ENCODE measurements at places on chromosomes 1 and 21.

GRCh38 chr1:10760566-10761502, 35.6 kb downstream of the CASZ1 start:
- no peak for DNase-seq

- DNase-seq = no peak
Observed at GRCh38 chr1:39590546-39590945, 14.0 kb upstream of the PABPC4 start.

GRCh38 chr1:98924977-98925376, 79.7 kb downstream of the PLPPR5 start:
- no peak for DNase-seq

DNA sequence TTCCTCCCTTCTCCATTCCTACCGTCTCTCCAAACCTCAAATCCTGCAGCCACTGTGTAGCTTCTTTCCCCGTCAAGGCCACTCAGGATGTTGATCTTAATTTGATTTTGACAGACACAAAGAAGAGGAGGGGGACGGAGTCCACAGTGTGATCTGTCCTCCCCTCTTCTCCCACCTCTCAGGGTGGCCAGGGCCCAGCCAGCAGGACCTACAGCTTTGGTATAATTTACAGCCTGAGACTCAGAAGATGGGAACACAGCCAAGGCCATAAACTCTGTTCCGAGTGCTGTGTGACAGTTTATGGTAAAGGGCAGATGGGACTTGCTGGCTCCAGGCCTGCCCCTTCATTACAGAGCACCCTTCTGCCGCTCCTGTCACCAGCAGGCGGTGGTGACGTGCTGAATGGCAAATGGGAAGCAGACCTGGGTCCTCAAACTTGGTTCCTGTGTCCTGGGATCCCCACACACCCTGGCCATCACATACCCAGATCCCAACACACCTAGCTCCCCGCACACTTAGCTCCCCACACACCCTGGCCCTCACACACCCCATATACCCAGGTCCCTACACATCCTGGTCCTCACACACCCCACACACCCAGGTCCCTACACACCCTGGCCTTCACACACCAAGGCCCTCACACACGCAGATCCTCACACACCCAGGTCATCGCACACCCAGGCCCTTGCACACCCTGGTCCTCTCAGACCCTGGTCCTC, 71.6 kb downstream of the CD2 start:
- no peak for DNase-seq

GRCh38 chr1:183444243-183444642, 26.1 kb upstream of the NMNAT2 start:
- DNase-seq = no peak

GRCh38 chr1:160238408-160238807, 23.9 kb downstream of the DCAF8 start:
- DNase-seq = no peak

GRCh38 chr1:220527908-220528678, at the start of gene MARK1:
Gene MARK1, plus strand, starts transcription at chr1:220528136. Its CDS starts 687 bp downstream, at chr1:220528823.
- peak; percentile 28 for DNase-seq

GRCh38 chr1:162276493-162276892, 100.2 kb downstream of the SPATA46 start:
- DNase-seq = no peak

DNA sequence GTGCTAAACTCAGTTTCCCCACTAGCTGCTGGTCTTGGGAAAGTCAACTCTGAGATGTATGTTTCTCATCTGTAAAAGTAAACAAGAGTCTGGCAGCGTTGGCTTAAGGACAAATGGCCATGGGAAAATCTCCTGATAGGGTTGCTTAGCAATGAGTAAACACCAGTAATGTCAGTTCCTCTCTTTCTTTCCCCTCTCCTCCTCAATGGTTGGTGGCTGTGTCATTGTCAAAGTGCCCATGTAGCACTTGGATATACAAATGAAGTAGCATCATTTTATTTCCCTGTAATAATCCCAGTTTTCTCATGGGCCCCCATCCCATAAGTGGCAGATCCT, 2.2 kb upstream of the FYB2 start:
- no peak for DNase-seq

Measured in H54 (cell line).